Urinary bladder (tissue), 4 donors: ENCODE measurements at places on chromosomes 11 and 22. TPM values are rescaled to one million over a fixed set of nuclear protein-coding genes. Genes with fewer than 3 reads are reported as not detected.

The OR10G4 gene
- not detected for total RNA-seq

DNA sequence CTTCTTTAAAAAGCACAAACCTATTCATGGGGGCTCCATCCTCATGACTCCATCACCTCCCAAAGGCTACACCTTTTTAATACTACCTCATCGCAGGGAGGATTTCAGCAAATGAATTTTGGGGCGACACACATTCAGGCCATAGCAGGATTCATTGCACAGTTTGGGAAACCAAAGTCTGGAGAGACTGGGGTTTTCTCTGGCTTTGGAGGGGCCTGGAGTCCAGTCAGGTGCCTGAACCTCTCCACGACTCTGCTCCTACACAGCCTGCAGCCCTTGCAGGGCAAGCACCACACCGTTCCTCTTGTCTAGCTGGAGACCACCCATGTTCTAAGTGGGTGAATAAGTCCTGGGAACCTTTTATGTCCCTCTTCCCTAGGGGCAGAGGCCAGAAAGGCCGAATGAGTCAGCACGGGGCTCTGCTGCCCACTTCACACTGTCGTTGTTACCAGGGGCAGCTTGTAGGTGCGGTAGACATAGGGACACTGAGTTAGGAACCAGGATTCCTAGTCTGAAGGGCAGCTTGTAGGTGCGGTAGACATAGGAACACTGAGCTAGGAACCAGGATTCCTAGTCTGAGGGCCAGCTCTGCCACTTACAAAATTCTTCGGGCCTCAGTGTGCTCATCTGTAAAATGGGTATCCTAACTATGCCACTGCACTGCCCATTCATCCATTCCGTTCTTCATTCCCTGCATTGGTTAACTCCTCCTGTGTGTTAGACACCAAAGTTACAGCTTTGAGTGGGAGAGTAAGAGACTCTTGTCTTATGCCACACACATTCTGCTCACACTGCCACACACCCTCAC, 251.7 kb upstream of the B3GAT1 start:
- DNase-seq, result no peak

- no peak for DNase-seq
These were observed 138.2 kb upstream of the MTMR2 start for GRCh38 chr11:96062134-96062533.

- DNase-seq, result no peak
These were observed 399.2 kb downstream of the TBC1D22A start for GRCh38 chr22:47161631-47162030.

DNA sequence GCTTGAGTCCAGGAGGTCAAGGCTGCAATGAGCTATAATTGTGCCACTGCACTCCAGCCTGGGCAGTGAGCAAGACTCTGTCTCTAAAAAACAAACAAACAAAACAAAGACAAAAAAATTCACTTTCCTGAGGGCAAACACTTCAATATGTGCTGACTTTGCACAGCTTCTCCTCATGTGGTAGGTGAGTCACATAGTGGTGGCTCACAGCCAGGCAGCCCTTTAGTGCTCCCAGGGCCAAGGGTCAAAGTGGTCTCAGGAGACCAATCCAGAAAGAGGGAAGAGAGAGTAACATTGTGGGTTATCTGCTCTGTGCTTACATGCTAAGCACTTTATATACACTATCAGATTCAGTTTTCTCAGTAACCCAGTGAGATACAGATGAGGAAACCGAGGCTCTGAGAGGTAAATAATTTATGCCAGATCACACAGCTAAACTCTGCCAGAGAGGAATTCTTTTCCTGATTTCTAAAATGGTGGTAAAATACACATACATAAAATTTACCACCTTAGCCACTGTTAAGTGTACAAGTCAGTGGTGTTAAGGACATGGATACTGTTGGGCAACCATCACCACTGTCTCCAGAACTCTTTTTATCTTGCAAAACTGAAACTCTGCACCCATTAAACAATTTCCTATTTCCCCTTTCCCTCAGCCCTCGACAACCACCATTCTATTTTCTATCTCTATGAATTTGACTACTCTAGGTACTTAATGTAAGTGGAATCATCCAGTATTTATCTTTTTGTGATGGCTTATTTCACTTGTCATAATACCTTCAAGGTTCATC, 231.7 kb upstream of the NARS2 start:
- no peak for DNase-seq

The PKDREJ gene
- 0.05 TPM for total RNA-seq

- no peak for DNase-seq
These were observed 392.2 kb downstream of the TBC1D22A start for GRCh38 chr22:47154621-47155081.

DNA sequence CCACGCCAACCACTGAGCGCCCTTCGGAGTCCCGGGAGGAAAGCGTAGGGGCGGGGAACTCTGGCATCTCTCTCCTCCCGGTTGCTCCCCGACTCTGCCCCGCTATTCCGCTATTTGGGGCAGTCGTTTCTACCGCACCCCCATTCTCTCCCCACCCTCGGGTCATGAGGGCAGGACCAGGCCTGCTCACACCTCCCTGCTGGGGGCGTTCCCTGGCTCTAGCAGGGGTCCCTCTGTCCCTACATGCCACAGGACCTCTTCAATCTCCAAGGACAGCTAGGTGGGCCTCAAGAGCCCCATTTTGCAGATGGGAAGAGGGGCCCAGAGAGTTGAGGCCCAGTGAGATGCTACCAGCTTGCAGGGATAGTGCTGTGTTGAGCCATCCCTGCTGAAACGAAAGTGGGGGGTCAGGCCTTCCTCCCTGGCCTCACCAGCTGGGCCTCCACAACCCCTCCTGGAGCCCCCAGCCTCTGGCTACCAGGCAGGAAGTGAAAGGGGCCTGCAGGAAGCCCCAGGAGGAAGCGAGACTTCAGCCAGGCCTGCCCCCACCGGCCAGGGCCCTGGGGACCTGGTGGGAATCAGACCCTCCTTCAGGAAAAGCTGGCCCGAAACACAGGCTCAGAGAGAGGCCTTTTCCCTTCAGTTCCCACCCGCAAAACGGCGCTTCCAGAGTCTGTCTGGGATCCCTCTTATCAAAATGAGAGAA, 5.5 kb upstream of the SHISA8 start:
- no peak for DNase-seq

DNA sequence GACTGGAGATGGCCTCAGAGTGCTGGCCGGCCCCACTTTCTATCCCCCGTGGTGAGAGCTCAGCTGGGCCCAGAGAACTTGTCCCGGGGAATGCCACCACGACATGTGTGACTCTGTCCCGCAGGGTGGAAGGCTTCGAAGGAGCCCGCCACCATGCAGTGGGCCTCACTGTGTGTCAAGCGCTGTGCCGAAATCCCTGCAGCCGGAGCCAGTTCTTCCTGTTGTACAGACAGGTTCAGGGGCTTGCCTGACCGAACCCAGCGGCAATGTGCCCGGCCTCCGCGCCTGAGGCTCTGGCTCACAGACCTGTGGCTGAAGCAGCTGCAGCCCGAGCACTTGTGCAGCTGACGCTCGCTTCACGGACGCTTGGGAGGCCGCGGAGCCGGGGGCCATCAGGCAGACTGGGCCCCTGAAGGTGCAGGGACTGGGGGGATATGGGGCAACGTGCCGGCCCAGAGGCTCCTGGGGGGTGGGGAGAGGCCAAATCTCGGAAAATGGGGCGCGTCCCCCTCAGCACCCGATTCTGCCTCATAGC, 650 bp downstream of the PPM1F start:
- no peak for DNase-seq

The CDHR5 gene
- total RNA-seq, result not detected

GRCh38 chr22:37961062-37961461, 7.6 kb downstream of the POLR2F start:
- no peak for DNase-seq

DNA sequence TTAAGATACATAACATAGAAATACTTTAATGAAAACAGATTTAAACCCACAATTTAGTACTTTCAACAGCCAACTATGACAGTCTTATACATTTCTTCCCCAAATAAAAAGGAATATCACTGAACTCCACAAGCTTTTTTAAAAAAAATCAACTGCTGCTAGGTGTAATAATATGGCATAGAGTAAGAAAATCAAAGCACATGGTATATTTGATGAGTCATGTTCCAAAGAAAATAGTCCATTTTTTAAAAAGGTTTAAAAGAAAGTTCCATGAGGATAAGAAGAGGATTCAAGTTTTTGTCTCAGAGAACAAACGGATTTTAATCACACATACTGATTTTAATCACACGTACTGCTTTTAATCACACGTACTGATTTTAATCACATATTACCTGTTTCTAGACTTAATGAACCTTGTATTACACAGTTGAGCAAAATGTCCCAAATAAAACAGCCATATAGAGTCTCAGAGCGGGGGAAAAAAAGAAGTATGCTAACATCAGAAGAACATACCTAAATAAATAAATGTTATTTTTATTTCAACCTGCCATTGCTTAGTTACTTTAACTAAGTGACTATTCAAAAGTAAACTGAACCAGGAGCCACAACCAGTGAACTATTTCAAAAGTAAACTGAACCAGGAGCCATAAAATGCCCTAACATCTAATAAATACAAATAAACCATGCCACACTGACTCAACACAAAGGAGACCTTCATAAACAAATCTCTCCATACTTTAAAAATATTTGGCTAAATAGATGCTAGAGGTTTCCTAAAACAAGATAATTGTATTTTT, 198.4 kb downstream of the SBF2 start:
- no peak for DNase-seq

DNA sequence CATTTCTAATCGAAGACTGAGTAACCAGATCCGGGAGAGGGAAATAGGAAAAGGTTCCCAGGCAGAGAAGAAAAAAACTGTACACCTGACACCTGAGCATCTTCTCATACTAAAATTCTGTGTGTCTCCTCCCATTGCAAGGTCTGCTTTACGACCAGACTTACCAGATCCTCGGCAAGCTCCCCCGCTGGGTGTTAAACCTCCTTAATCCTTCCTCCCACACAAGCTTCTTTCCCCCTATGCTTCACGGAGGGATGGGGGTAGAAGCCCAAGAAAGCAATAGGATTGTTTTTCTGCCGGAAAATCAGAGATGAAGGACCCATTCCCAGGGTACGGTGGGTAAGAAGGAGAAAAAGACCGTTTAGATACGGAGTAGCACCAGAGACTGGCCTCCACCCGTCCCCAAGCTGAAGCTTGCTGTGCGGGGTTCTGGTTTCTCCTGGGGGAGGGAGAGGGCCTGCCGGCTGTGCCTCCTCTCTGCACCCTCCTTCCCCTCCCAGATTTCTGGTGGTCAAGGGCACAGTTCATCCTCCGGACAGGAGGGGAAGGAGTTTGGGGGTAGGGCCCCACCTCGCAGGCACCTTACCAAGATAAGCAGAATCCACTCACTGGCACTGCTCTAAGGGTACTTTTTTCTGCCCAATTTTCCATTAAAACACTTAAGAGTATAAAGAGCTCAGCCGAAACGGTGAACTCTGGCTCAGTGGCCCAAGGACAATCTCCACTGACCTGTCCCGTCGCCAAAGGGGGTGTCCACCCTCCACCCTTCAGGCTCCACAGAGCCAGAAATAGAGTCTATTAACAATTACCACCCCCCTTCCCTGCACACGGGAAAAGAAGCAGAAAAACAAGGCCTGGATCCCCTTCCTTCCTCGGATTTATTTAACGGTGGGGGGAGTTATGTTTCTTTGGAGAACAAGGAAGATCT, 1.2 kb downstream of the TOB2 start:
- DNase-seq, result no peak

- no peak for DNase-seq
These were observed 177.9 kb downstream of the JRKL start for GRCh38 chr11:96567667-96568066.

GRCh38 chr22:37100589-37101127, 8.9 kb downstream of the TMPRSS6 start:
- no peak for DNase-seq

The CELSR1 gene
- 4.5 TPM for total RNA-seq

The INTS4 gene
- 50.4 TPM for total RNA-seq

DNA sequence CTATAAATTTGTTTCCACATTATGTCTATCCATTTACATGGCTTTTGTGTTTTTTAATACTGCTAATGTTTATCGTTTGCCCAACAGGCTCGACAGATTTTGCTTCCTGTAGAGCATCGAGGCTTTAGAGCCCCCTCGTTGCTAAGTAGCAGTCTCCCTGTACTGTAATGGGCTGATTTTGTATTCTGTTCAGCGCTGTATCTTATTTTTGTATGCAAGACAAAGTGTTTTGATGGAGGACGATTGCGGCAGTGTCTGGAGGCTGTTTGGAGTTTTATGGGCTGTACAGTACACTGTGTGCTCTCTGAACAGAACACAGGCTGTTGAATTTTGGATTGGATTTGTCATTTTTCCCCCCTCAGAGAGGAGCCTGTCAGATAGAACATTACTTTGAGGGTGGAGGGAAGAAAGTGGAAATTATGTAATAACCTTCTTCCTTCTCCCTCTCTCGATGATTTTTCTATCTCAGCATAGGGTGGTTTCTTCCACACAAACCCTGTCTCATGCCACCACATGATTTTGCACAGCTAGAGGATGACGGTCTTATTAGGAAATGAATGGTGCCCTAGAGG, 104.4 kb downstream of the ZBTB16 start:
- DNase-seq, result peak; percentile 81

DNA sequence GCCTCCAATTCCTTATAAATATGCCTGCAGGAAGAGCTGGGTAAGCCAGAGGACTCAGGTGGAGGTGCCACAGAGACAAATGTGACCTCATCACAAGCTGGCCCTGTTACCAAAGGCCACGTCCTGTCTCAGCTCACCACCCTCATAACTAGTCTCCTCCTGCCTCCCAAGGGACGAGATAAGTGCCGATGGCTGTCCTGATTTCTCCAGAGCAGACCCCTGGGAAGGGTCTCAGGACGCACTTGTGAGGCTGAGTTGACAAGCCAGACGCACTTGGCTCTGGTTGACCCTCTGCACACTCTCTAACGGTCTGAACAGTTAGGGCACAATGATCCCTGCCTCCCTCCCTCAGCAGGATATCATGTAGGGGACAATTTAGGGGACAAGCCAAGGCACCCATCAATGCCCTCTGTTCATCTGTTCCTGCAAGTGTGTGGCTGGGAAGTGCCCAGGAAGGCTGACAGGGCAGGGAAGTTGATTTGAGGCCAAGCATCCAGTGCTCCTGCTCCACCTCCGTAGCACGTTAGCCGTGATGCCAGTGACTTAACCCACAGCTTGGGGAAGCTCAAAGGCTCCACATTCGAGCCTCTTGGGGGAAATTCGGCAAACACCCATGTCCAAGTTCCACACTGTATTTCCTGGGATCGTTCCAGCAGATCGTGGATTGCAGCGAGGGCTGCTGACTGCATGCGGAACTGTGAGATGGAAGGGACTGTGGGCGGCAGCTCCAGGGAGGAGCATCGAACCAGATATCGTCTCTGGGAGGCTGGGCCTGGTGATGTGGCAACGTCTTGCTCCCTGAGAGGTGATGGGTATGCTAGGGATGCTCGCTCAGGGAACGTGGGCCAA, 2.8 kb downstream of the SMIM38 start:
- no peak for DNase-seq

DNA sequence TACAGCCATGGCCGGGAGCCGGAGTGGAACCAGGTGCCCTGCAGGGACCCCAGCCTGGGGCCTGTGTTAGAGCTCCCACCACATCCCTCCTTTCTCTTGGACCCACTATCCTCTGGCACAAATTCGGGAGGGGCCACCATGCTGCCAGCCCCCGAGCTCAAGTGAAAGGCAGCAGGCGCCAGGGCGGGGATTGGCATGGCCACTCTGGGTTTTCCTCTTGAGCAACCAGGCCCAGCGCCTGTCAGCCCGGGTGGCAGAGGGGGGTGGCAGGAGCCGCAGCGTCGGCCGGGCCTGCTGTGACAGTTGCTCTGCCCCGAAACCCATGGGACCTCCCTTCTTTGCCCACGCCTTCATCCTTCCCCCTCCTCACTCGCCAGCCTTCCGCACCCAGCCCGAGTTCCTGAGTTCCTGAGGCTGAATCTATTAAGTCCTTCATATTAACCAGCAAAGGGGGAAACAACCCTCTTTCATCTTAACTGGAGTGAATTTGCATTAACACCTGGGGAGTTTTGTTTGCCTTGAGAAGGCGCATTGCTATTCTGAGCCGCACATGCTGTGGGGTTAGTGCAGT, 16.8 kb upstream of the CABP7 start:
- no peak for DNase-seq
